ENCODE measurements at places on chromosomes 1 and 21.

- no peak for DNase-seq
Measured at GRCh38 chr1:243938208-243938607, 88.2 kb upstream of the AKT3 start.

DNA sequence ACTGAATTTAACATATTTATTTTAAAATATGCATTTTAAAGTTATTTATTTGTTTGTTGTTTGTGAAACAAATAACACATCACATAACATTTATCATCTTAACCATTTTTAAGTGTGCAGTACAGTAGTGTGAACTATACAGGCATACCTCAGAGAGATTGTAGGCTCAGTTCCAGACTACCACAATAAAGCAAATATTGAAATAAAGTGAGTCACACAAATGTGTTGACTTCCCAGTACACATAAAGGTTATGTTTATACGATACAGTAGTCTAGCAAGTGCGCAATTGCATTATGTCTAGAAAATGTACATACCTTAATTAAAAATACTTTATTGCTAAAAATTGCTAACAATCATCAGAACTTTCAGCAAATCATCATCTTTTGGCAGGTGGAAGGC is 739.4 kb upstream of the ADGRL4 start:
- DNase-seq, result no peak

DNA sequence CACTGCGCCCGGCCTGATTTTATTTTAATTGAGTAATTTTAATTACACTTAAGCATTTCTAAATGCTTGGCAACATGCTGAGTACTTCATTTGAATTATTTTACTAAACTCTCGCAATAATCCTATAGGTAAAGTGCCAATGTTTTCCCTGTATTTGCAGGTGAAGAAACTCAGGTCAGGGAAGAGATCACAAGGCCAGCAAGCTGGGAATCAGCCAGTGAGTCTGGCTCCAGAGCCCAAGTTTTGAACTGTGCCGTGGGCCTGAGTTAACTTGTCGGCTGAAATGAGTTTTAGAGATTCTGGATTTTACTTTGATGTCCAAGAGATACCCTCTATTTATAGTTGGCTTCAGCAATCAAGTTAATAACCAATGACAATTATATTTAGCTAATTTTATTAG is 141.4 kb downstream of the CNIH3 start:
- DNase-seq, result no peak

- no peak for DNase-seq
Measured at GRCh38 chr1:41647221-41648135, 163.0 kb upstream of the EDN2 start.

DNA sequence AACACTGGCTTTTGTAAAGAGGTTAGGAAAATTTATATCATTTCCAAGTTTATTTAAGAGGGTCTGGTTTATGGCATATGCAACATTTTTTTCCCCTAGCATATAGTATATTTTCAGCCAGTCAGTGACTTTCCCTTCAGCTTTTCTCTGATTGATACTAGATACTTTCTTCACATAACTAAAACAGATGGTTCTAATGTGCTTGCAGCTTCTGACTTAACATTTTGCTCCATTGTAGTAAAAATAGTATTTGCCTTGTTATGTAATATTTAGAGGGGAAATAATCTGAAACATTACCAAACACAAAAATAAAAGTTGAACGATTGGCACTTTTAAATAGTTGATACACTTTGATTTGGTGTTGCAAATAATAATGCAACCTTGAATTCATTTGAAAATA is 191.7 kb downstream of the GPR52 start:
- DNase-seq, result no peak

DNA sequence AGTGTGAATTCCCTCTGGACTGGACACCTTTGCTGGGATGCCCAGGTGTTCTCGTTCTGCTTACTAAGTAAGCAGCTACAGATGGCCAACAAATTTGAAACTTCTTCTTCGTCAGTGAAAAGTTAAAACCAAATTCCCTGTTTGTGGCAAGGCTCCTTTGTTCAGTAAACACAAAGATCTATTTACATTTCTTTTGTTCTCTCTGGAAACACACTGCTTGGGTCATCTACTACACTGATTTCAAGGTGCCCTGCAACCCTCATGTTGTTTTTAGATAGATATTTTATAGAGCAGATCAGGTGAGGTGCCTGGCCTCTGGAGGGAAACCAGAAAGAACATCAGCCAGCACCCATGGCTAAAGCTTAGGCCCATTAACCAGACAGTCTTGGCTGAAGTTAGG is 157.2 kb upstream of the UBE2U start:
- no peak for DNase-seq

GRCh38 chr1:3038113-3038551 is 16.9 kb downstream of the ACTRT2 start:
- no peak for DNase-seq

DNA sequence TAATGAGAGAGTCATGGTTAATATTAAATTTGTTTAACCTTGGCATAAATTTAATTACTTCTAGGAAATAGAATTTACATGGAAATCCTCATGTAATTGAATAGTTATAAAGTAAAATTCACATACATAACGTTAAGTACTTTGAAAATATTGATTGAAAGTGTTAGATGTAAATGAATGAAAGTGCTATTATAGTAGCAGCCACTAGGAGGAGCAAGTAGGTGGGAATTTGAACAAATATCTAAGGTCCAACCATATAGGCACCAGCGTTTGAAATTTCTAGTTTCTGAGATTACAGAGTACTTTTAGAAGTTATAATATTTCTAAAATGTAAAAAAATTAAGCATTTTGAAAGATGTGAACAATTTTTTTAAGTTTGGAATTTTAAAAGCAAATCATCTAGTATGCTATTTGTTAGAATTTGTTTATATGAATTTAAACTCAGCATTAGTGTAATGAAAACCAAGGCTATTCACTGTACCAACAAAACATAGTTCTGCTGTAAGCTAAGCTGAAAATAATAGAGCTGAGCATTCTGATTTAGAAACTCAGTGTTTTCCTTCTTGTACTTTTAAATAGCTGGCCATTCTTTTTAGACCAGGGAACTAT is 3.3 kb downstream of the B3GALT2 start:
- peak; percentile 38 for DNase-seq

DNA sequence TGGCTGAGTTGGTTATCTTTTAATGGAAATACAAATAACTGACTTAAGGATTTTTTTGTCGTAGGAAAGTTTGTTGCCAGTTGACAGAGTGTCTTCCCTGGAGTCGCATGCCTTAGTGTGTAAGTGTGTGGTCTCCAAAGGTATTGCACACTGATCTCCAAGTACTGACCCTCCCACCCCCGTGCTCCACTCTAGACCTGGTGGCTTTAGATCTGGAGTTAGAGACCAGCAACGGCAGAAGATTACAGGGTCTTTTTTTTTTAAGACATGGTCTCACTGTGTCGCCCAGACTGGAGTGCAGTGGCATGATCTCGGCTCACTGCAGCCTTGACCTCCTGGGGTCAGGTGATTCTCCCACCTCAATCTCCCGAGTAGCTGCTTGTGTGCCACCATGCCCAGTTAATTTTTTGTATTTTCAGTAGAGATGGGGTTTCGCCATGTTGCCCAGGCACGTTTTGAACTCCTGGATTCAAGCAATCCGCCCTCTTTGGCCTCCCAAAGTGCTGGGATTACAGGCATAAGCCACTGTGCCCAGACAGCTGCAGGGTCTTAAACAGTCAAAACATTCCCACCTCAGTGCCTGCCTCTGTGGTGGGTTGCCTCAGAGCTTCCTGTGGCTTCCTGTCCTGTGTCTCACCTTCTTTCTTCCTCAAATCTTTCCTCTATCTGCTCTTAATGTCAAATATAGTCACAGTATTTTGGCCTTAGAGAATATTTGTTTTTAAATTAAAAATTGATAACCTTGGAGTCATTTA is 6.9 kb downstream of the TRAPPC10 start:
- no peak for DNase-seq

- DNase-seq, result no peak
Measured at GRCh38 chr1:115189814-115190539, 100.7 kb upstream of the TSPAN2 start.

DNA sequence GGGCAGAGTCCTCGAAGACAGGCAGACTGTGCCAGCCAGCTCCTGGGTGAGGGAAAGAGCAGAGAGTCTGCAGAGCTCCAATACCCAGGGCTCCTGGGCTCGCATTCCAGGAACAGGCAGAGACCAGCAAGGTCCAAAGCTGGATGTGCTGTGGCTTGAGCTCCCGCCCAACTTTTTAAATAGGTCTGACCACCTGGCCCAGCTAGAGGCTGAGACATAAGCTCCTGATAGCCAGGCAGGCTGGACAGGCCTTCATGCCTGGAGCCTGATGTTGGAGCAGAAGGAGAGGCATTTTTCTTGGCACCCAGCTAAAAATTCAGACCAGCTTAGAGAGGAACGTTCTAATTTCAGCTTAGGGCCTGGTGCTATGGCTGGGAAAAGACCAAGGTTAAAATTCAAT is 178.4 kb upstream of the TMEM51 start:
- DNase-seq, result no peak

DNA sequence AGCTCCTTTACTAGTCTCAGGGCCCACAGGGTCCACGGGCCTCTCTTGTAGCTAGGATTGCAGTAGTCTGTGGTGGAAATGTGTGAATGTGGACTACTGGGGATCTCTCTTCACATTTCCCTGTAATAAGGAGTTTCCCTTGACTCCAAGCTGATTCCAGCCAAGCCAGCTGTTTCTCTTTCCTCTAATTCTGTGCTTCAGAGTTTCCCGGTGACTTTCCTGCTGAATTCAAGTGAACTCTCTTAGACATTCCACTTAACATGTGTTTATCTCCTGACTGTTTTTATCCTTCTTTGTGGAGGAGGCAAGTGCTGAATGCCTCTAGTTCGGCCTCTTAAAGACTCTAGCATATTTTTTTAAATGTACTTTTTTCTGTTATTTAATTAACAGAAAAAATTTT is 354.0 kb upstream of the RGS18 start:
- no peak for DNase-seq

DNA sequence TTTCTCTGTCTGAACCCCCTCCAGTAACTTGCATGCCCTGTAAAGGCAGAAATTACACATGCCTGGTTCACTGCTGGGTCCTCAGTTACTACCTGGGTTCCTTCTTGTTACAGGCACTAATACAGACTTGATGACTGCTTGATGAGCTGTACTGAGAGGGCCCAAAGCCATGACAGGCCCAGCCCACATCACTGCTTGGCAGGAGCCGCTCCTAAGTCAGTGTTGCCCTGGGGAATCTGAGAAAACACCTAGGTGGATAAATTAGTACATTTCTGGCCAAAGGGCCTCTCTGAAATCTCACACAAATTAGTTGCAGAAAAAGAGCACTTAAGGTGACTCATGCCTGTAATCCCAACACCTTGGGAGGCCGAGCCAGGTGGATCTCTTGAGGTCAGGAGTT is 37.8 kb upstream of the IRF2BP2 start:
- no peak for DNase-seq

- DNase-seq, result no peak
Measured at GRCh38 chr1:226076378-226076777, 13.9 kb downstream of the H3-3A start.

DNA sequence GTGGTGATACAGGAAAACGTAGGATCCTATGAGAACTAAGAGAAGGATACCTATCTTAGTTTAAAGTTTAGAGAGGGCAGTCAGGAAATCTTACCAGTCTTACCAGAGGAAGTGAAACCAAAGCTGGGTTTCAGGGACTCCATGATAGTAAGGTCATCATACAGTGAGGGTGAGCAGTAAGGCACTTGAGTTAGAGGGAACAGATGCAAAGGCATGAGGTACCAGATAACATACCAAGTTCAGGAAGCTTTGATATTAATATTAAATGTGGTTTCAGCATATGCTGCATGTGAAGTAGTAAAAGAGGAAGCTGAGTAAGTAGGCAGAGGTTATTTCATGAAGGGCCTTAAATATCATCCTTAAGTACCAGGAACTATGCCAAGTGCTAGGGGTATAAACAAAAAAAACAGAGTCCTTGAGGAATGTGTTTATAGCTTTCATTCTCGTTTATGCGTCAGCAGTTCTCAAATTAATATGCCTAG is 16.9 kb downstream of the ATG4C start:
- no peak for DNase-seq

- no peak for DNase-seq
Measured at GRCh38 chr1:95067568-95067967, 5.2 kb downstream of the ALG14 start.

DNA sequence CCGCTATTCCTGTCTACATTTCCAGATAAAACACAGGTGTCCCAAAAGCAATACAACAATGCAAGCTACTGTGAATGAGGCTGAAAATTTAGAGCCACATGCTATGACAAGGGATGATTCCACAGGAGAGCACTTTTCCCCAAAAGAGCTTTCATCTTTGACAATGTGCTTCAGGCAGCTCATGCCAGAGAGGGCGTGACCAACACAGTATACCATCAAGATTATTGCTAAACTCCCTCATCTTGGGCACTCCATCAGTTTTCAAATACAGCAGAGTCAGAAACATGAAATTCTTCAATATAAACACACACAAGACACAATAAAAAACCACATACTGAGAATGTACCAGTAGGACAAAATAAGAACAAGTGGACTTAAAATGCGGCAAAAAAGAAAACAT is 6.7 kb downstream of the GON4L start:
- no peak for DNase-seq

- peak; percentile 28 for DNase-seq
Measured at GRCh38 chr1:81681601-81682266, 119.0 kb upstream of the ADGRL2 start.

DNA sequence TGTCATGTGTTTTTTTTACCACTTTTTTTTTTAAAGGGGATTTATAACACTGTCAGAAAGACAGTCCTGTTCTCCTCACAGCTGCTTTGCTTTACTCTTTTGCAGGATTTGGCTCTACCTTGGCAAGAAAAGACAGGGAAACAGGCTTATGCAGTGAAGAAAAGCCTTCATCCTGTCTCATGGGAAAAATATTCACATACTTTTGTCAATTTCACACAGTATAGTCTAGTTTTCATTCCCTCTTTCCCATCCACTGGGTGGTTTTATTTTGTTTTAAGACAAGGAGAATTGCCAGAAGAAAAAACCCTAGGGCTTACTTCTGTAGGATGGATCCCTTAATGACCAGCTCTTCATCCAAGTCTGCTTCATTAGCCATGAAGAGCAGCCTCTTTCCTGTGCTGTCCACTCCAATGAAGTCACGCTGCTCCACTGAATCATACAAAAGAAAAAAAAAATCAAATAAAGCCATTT is 60.0 kb downstream of the EIF2B3 start:
- DNase-seq, result no peak

- peak; percentile 78 for DNase-seq
Measured at GRCh38 chr1:50348449-50349241, 74.6 kb downstream of the DMRTA2 start.

DNA sequence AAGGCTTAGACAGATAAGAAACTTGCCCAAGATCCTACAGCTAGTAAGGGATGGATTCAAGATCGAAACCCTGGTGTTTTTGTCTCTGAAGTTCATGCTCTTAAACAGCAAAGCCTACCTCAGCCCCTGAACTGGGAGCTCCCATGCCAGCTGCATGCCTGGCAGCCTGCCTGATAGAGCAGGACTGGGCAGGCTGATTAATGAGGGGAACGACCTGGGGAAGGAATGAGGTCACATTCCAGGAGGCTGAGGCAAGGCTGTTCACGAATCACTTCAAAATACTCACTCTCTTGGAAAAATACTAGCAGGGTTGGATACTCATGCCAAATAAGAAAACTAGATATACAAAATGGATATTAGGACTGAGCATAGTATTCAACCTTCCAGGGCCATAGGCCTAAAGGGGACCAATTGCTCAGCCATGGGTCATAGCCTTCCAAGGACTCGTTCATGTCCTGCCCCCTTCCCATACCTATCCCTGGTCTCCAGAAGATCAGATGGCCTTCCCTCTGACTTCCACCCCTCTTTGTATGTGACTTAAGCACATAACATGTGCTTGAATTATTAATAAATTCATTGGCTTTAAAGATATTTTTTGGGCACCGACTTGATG is 15.6 kb upstream of the TACSTD2 start:
- DNase-seq, result no peak

- DNase-seq, result no peak
Measured at GRCh38 chr1:171488190-171488929, 3.0 kb downstream of the PRRC2C start.

- no peak for DNase-seq
Measured at GRCh38 chr1:33339413-33339812, 18.5 kb upstream of the A3GALT2 start.

Measured in NCI-H1105 (cell line).